ENCODE measurements at places on chromosomes 12 and 14. TPM values are rescaled to one million over a fixed set of nuclear protein-coding genes. Genes with fewer than 3 reads are reported as not detected.

RNF212B gene
- total RNA-seq = not detected

CD163 gene
- total RNA-seq = not detected

HHIPL1 gene
- 1.1 TPM for total RNA-seq

GUCY2C gene
- total RNA-seq = 0.09 TPM

GLT1D1 gene
- total RNA-seq = 0.16 TPM

LRFN5 gene
- 1.6 TPM for total RNA-seq

MYF6 gene
- total RNA-seq = not detected

DNA sequence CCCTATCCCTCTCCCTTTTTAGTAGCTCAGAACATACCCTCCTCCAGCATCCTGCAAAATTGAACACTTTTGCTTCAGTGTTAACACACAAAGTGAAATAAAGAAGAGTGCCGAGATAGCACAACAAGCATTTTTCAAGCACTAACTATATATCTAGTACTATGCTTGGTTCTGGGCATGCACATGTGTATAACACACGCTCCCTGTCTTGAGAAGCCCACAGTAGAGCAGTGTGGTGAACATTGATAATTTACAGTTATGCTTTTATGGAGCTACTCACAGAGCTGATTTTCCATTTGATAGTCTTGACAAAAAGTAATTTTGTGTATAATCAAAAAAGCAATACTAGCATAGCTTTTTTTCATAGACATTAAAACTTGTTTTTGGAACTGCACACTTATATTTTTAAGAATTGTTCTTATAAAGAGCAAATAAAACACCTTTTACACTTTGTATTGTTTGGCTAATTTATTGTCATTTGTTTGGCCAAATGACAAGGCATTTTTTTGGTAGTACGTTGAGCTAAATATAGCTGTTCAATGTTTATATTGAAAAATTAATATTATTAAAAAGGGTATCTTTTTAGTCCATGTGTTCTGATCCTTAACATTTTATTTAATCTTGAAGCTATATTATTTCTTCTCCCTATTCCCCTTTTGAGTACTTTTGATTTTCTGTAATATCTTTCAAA lies 39.7 kb downstream of the LEMD3 start:
- no peaks in the 10 kb centered on the region for H3K36me3 ChIP-seq
- no peak overlapping the region for H3K27ac ChIP-seq
- no peaks in the 10 kb centered on the region for H3K27me3 ChIP-seq
- H3K4me1 ChIP-seq = no peaks in the 10 kb centered on the region

DNA sequence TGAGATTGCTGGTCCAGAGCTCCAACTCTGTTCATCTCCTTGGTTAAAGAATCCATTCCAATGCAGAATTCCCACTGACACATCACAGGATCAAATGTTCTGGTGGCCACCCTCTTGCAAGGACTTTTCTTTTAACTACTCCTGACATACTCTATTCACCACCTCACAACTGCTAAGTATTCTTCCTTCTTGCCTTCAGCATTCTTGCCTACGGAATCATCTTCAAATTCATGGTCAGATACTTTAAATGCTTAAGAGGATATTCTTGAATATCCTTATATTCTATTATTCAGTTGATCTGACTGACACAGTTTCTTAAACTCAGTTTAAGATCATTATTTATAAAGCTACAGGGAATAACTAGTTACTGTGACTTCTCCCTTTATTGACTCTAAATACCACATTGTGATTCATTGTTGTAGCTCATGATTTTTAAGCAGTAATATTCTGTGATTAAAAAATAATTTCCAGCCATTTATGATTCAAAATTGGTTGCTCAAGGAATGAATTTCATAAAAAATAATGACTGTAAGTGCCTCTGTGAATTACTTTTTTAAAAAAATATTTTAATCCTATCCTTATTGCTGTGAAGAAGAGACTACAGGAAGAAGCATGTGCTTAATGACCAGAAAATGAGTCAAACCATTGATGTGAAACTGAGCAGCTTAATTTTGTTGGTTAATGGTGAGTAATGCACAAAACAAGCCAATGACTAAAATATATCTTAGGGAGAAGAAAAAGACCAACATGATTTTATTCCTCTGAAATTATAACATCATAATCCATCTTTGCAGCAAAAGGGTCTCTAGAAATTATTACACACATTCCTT lies 207.1 kb downstream of the PIK3C2G start:
- H3K27ac ChIP-seq = no peak overlapping the region
- peaks cover 9% of the 10 kb centered on the region for H3K4me1 ChIP-seq
- H3K4me3 ChIP-seq = no peak overlapping the region
- H3K27me3 ChIP-seq = no peaks in the 10 kb centered on the region
- no peaks in the 10 kb centered on the region for H3K36me3 ChIP-seq
- DNase-seq = peak; percentile 80

GRCh38 chr14:103161054-103161397 lies 37.8 kb downstream of the TNFAIP2 start:
- H3K36me3 ChIP-seq = no peaks in the 10 kb centered on the region
- peaks cover 32% of the 10 kb centered on the region for H3K27me3 ChIP-seq
- peak; percentile 5 for DNase-seq
- H3K4me3 ChIP-seq = no peak overlapping the region
- H3K4me1 ChIP-seq = no peaks in the 10 kb centered on the region
- H3K27ac ChIP-seq = no peak overlapping the region

DNA sequence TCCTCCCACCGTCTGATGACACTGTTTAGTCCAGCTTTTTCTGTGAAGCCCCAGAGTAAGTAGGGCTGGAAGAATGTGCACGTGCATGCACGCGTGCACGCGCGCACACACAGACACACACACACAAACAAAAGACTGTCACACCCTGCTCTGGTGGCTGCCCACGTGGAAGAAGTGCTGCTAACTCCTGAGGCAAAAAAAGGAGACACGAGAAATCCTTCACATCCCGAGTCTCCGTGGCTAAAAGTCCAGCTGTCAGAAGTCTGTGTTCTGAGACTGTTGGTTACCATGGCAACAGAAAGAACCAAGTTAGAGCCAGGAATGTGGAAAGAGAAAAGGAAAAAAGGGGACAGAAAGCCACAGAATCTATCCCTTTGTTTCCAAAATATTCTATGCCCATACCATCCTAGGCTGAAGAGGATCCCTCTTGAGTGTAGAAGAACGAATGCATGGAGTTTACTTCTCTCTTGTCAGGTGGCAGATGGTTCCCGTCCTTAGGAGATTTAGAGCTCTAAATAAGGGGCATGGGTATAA lies 1.6 kb upstream of the C12orf71 start:
- H3K27me3 ChIP-seq = no peaks in the 10 kb centered on the region
- peaks cover 5% of the 10 kb centered on the region for H3K4me1 ChIP-seq
- no peak overlapping the region for H3K27ac ChIP-seq
- peak overlapping the region; percentile 48 for H3K4me3 ChIP-seq
- peak; percentile 56 for DNase-seq

DNA sequence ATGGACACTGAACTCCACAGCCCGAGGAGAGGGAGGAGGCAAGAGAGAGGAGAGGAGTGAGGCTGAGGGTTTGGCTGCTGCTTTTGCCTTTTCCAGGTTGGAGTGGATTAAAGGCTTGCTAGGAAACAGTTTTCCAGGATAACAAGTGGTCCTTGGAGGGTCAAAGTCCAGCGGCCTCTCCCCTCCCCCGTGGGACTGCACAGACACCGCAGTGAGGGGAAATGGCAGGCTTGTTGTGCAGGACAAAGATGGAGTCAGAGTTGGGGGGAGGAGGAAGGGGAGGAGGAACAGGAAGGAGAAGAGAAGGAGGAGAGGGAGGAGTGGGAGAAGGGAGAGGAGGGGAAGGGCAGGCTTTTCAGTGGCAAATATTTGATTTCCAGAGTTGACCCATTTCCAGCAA lies 245.5 kb downstream of the RBM19 start:
- no peaks in the 10 kb centered on the region for H3K27me3 ChIP-seq
- H3K4me3 ChIP-seq = no peak overlapping the region
- no peak overlapping the region for H3K27ac ChIP-seq
- no peaks in the 10 kb centered on the region for H3K4me1 ChIP-seq
- DNase-seq = no peak

DNA sequence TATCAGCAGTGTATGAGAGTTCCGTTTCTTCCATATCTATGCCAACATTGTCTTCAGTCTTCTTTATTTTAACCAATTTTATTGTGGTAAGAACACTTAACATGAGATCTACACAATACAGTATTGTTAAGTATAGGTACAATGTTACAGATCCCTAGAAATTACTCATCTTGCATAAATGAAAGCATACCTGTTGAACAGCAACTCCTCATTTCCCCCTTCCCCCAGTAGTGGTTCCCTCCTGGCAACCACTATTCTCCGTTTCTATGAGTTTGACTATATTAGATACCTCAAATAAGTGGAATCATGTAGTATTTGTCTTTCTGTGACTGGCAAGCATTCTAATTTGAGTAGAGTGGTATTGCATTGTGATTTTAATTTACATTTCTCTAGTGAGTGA lies 150.5 kb downstream of the CRADD start:
- no peak overlapping the region for H3K27ac ChIP-seq
- peaks cover 20% of the 10 kb centered on the region for H3K4me1 ChIP-seq
- DNase-seq = no peak
- no peaks in the 10 kb centered on the region for H3K36me3 ChIP-seq
- no peaks in the 10 kb centered on the region for H3K27me3 ChIP-seq

- H3K4me3 ChIP-seq = no peak overlapping the region
- H3K4me1 ChIP-seq = no peaks in the 10 kb centered on the region
Observed at GRCh38 chr12:124311292-124312109, 16.6 kb downstream of the RFLNA start.

DNA sequence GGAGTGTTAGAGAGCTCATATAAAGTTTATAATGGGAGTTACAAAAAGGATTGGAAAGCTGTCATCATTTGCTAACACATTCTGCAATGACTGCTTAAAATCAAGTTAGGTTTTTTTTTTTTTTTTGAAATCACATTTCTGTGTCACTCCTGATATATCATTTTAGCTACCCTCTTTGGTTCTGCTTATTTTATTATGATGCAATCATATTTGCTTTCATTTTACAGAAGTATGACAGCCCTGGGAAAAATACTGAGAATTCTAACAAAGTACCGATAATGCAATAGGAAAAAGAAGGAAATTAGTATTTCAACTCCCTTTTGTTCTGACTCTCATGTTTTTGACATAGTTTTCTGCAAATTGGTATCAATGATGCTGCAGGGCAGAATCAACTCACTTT lies 71.6 kb upstream of the MDGA2 start:
- H3K4me3 ChIP-seq = no peak overlapping the region
- H3K36me3 ChIP-seq = no peaks in the 10 kb centered on the region
- H3K27ac ChIP-seq = no peak overlapping the region
- no peak for DNase-seq
- H3K4me1 ChIP-seq = no peaks in the 10 kb centered on the region

DNA sequence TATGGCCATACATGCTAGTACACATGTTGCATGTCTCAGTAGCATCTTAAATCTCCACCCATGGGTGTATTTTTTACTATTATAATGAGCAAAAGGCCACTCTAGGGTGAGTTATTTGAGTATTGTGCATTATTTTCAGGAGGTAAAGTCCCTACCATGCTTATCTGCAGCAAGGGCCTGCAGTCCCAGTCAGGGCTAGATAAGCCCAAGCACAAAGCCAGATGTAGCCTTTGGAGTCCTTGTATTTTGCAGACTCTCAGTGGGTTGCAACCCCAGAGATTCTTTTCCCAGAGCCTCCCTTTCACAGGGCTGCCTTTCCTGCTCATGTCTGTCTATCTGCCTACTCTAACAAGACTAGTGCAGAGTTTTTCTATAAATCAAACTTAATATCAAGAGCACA lies 295.3 kb downstream of the IPO8 start:
- no peaks in the 10 kb centered on the region for H3K4me1 ChIP-seq
- no peak for DNase-seq
- H3K27me3 ChIP-seq = no peaks in the 10 kb centered on the region
- H3K27ac ChIP-seq = no peak overlapping the region
- H3K4me3 ChIP-seq = no peak overlapping the region

DNA sequence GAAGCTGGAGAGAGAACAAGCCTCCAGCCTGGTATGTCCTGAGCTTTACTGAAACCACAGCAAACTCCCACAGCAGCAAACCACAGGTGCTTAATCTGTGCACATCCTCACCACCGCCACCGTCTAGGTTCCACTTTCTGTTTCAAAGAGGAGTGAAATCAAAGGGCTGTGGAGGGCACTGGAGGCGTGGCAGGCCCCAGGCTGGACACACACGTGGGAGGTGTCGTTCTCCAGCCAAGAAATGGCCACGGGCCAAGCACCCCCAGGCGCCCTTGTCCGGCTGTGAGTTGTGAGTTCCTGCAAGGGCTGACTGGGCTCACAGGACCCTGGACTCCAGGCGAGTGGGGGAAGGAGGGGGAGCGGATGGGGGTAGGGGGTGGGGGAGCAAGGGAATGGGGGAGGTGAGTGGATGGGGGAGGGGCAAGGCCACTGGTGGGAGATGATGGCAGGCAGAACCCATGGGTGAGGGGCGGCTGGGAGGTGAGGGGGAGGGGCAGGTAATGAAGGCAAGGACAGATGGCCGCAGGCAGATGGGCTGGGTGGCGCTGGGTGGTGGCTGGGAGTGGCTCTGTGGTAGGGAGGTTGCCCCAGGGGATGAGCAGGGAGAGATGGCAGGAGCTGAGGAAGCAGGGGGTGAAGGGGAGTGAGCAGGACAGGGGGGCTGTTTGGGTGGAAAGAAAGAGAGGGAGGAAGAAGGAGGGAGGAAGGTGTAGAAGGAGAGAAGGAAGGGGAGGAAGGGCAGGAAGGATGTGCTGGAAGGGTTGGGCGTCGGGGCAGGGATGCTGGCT lies 86.7 kb downstream of the NCOR2 start:
- peak; percentile 68 for DNase-seq
- no peaks in the 10 kb centered on the region for H3K27me3 ChIP-seq
- H3K4me3 ChIP-seq = no peak overlapping the region

- H3K27me3 ChIP-seq = no peaks in the 10 kb centered on the region
- H3K4me3 ChIP-seq = peak overlapping the region; percentile 78
- peak overlapping the region; percentile 52 for H3K27ac ChIP-seq
- H3K4me1 ChIP-seq = no peaks in the 10 kb centered on the region
Observed at GRCh38 chr14:65103150-65103760, 938 bp upstream of the MAX start.

Measured in astrocyte (in vitro differentiated cells and primary cell).